Activated T-helper 1 cell treated with Interleukin-2 at 50 U/mL for 16 hours (primary cell): ENCODE measurements at places on chromosomes 7 and 10.

- DNase-seq: no peak
Measured at GRCh38 chr7:140008755-140009610, 53.8 kb downstream of the PARP12 start.

GRCh38 chr10:99921948-99922347 lies 87.8 kb downstream of the DNMBP start:
- DNase-seq: no peak

DNA sequence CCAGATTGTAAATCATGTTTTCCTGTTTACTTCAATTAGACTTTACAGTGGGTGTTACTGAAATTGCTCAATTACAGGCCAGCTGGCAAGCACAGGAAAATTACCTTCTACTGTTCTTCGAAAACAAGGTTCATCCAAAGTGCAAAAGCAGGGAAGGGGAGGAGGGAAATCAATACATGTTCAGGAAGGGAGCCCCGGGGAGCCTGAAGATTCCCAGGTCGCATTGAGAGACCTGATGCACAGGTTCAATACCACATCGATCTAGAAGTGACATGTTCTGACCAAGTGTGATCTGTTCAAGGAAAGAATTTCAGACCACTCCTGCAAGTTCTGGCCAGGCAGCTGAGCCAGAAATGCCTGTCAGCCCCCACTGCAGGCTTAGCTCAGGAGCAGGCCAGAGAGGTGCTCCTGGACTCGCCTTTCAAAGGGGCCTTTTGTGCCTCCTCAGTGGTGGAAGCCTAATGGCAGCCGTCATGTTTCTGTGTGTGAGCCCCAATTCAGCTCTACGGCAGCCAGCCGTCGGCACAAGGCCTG lies 35.9 kb downstream of the FAM53B start:
- DNase-seq: no peak

- peak; percentile 64 for DNase-seq
Measured at GRCh38 chr10:96830511-96831199, 1.4 kb upstream of the LCOR start.

- DNase-seq: no peak
Measured at GRCh38 chr7:69696054-69696591, 97.8 kb downstream of the AUTS2 start.

DNA sequence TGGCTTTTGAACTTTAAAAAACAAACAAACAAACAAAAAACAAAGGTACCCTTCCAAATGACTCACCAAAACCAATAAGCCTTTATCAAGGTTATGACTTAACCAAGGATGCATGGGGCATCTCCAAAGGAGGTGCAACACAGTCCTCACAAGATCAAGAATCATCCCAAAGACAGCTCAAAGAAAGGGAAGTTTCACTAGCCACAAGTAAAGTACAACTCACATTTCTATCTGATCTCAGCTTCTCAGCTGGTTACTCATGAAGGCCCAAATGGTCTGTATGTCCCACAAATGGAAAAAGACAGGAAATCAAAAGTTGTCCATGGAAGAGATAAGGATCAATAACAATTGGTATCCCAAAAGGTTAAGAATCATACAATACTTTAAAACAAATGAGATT lies 6.0 kb upstream of the MKLN1 start:
- no peak for DNase-seq

DNA sequence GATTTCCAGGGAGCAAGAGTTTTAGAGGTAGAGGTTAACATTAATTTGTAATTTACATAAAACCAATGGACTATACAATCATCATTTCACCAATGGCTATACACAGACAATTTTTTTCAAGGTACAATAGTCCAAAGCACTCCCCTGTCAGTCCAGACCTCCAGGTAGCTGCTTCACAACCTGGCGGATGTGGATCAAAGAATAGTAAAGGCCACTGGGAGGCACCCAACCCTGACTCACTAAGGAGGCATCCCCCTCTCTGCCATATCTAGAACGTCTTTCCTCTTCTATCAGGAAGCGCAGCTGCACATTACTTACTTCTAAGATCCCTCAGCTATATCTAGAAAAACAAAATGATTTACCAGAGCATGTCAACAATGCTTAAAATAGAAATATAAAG lies 217.7 kb upstream of the AOAH start:
- no peak for DNase-seq

GRCh38 chr10:35331894-35332640 lies 4.2 kb upstream of the CCNY start:
- no peak for DNase-seq
